ENCODE measurements at places on chromosomes 3 and 15.

DNA sequence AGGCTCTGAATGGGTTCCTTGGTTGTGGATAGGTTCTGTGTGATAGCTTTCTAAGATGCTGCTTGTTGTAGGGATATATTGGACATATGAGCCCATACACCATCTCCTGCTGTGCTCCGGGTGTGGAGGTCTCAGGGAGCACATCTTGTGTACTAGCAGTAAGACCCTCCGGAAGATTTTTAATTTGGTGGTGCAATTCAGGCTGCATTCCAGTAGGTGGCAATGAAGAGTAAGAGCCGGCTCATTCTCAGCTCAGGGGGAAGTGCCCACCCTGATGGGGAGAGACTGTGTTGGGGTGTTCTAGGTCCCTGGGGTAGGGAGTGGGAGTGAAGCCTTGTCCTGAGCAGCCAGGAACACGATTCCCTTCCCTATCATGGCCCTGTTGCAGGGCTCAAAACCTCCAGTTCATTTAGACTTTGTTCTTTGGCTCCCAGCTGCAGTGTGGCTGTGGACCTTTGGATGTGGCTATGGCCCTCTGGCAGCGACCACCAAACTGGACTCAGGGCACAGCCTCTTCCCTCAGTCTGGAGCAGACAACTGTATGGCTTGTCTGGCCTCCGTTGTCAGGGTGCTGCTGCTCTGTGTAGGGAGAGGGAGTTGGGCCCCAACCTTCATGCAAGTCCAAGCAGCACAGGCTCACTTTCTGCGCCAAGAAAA, 104.7 kb downstream of the UNC13C start:
- no peak for DNase-seq

GRCh38 chr3:24242012-24242698, 252.5 kb downstream of the THRB start:
- DNase-seq, result peak; percentile 80

GRCh38 chr15:99755692-99756409, 22.6 kb upstream of the LYSMD4 start:
- DNase-seq, result peak; percentile 43

GRCh38 chr3:110788794-110789193, 282.8 kb upstream of the NECTIN3 start:
- DNase-seq, result no peak

DNA sequence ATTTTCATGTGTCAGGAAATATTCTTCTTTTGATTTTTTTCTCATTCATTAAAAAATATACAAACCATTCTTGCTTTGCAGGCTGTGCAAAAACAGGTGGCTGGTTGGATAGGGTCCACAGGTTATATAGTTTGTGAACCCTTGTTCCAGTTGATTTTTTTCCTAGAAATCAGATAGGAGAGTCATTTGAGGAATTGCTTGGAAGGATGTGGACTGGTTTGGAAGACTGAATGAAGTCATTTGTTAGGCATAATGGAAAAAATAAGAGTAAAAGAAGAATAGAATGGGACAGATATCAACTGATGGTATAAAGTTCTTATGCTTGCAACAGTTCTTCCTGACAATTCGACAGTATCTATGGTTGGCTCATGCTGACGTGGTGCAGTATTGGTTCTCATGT, 189.4 kb downstream of the PTPRG start:
- no peak for DNase-seq

- no peak for DNase-seq
Measured at GRCh38 chr3:129606636-129607390, at the start of gene PLXND1. Gene PLXND1, minus strand, starts transcription at chr3:129606676. Its CDS starts 37 bp downstream, at chr3:129606639.

GRCh38 chr3:158802409-158803268, 785 bp downstream of the MFSD1 start:
- no peak for DNase-seq

DNA sequence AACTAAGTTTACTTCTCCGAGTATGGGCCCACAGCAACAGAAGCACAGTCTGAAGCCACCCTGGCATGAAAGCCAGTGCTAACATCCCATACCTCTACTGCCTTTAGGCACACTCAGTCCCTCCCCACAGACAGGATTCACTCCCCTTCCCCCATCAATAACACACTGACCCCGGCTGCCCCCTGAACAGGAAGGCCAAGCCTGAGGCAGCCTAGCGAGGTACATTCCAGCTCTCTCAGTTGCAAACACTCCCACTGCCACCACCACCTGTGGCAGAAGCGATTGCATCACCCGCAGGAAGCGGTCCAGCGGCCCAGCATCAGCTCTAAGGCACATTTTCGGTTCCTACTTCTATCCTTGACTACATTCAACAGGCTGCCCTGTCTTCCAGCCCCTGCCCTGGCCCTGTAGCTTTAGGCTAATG, 7.0 kb upstream of the BMF start:
- DNase-seq, result no peak

GRCh38 chr3:148896062-148896461, 31.0 kb downstream of the CPA3 start:
- no peak for DNase-seq
